ENCODE measurements at places on chromosomes 11 and 22.

DNA sequence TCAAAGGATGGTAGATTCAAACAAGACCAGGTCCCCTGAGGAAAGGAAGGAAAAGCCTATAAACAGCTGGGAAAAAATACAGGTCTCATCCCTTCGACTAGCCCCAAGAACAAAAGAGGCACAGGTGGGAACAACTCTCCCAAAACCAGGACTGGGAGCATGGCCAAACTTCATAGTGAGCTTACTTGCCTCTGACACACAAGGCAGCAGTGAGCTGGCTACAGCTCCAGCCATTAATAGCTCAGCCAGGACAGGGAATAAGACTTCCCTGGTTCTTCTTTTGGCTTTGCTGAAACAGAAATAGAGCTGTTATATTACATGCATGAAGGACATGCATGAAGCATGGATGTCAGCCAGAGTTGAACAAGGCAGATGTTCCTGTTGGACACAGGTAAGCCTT lies at the start of gene OR10A2:
OR10A2 (plus strand) TSS at position 97 of the 400 bp plus-strand sequence. CDS start 6,698 bp downstream, outside the sequence.
- no peak for DNase-seq

- no peak for DNase-seq
These were observed 121.5 kb downstream of the CHST1 start for GRCh38 chr11:45543808-45544422.

DNA sequence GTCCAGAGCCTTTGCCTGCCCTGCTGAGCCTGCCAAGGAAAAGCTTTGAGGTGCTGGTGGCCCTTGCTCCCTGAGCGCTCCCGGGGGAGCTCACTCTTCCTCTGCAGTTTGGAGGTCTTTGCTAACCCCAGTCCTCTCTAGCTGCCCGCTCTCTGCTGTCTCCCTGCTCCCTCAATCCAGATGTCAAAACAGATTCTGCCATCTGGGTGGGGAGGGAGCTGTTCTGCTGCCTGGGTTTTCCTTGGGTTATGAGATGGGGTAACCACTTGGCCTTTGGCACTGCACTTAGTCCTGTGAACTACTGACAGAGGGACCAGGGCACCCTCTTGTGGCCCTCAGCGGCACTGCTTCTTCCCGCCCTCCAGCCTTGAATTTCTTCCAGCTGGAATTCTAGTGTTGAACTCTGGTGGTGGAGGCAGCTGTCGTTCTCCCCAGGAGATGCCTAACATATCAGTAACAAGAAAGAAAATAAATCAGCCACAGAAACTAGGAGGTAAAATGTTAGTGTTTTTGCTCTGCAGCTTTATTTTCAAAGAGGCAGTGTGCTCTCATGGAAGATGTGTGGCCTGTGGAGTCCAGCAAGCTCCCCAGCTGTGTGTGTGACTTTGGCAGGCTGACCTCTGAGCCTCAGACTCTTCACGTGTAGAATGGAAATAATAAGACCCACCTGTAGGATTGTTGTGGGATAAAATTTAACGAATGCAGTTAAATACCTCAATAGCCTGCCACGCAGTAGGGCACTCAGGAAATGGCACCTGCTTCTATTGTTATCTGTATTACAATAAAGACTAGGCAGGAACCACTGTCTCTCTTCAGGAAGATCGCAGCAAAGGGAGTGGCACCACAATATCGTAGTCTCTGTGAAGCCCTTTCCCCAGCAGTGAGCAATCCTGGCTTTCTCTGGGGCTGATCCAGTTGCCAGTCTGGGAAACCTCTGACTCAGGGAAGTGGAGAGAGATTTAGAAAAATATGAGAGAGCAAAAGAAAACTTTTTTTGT lies 23.4 kb downstream of the ARFGAP2 start:
- peak; percentile 61 for DNase-seq

- DNase-seq, result no peak
These were observed 196.7 kb downstream of the ARHGAP42 start for GRCh38 chr11:100883830-100884229.

GRCh38 chr11:19792510-19792909 lies 79.9 kb downstream of the NAV2 start:
- no peak for DNase-seq

DNA sequence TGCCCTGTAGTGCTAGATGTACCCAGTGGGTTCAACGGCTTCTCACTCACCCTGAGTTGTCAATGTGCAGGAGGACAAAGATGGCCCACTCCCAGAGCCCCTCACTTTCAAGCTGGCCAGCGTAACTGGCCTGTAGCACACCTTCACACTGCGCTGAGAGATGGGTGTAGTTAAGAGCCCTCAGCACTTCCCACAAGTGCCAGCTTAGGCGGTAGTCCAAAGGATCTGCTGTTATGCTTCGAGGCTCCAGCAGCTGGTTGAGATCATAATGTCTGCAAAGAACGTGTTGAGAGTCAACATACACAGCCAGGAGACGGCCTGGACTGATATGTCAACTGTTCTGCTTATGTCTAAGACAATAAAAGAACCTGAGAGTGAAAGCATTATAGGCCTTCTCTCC lies 14.7 kb upstream of the CHRNA10 start:
- DNase-seq, result no peak

GRCh38 chr11:122668562-122669090 lies 13.1 kb downstream of the UBASH3B start:
- no peak for DNase-seq

- DNase-seq, result no peak
These were observed at the start of gene SCT for GRCh38 chr11:626475-627307. TSS of gene SCT (minus strand) at chr11:627181. CDS start at chr11:627143, 38 bp downstream.

DNA sequence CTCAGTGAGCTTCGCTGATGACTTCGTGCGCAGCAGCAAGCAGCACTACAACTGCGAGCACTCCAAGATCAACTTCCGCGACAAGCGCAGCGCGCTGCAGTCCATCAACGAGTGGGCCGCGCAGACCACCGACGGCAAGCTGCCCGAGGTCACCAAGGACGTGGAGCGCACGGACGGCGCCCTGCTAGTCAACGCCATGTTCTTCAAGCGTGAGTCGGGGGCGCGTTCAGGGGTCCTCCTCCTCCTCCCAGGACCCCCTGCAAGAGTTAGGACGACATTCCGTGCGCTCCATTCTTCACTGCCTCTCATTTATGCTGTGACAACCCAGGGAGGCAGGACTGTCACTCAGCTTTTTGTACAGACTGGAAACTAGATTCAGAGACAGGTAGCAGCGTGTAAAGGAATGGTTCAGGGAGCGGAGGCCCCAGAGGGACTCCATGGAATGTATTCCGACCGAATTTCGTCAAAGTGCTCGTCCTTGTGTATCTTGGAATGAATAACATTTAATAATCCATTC lies 4.8 kb downstream of the SERPINH1 start:
- no peak for DNase-seq

DNA sequence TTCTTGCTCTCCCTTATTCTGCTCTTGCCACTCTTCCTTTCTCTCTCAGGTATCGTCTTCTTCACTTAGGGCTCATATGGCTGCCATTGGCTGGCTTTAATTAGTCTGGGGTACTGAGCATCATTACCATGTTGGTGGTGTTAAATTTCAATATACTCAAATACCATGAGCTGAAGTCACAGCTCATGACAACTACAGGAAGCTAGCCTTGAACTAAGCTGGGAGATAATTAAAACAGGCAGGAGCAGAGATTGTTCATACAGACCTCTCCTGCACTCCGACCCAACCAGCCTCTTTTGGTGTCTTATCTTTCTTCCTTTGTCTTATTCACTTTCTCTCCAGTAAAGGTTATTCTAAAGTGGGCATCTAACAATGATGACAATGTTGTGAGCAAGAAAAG lies 130.9 kb upstream of the BLID start:
- no peak for DNase-seq

DNA sequence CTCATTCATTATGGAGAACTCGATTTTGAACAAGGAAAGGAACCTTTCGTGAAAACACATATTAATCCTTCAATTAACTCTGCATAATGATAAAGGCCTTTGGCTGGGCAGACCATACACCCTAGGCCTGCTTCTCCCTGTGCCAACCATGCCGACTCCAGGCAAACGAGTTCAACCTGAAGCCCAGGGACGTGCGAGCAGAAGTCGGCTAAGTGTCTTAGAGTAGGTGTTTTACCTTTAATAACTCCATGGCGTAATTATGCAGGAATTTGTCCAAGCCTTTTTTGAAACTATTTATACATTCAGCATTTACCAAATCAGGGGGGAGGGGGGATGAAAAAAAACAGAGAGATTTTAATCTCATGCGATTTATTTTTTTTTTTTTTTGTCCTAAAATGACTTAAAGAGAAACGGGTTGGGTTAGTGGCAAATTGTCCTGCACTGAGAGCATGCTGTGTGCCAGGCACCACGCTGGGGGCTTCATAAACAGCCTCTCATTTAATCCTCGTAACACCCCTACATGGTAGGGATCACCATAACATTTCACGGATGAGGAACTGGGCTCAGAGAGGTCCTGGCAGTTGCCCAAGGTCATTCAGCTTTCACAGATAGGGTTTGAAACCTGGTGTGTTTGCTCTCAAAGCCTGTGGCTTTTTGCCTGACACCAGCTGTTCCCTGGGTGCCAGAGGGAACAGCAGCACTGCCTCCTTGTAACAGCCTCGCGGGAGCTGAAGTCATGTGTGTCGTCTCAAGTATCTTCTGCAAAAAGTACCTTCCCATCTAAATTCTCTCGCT lies 423.9 kb downstream of the MN1 start:
- no peak for DNase-seq

GRCh38 chr11:59754859-59755700 lies at the start of gene STX3:
TSS of gene STX3 (plus strand) at chr11:59755376. CDS start at chr11:59755606, 230 bp downstream.
- peak; percentile 34 for DNase-seq

DNA sequence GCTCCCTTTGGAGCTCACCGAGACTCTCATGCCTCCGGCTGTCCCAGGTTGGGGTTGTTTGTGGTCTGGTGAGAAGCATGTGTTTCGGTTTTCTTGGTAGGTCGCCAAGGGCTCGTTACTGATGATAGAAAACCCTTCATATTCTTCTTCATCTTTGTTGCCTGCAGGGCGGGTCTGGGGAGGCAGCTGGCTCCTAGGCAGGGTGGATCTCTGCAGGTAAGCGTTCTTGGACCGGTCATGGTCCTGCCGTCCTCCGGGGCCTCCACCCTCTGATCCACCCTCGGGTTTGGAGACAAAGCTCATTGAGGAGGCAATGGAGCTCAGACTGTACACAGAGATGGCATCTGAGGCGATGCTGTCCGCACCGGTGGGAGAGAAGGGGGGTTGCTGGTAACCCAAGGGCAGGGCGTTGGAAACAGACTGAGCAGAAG lies 64.3 kb upstream of the PITPNB start:
- DNase-seq, result no peak

DNA sequence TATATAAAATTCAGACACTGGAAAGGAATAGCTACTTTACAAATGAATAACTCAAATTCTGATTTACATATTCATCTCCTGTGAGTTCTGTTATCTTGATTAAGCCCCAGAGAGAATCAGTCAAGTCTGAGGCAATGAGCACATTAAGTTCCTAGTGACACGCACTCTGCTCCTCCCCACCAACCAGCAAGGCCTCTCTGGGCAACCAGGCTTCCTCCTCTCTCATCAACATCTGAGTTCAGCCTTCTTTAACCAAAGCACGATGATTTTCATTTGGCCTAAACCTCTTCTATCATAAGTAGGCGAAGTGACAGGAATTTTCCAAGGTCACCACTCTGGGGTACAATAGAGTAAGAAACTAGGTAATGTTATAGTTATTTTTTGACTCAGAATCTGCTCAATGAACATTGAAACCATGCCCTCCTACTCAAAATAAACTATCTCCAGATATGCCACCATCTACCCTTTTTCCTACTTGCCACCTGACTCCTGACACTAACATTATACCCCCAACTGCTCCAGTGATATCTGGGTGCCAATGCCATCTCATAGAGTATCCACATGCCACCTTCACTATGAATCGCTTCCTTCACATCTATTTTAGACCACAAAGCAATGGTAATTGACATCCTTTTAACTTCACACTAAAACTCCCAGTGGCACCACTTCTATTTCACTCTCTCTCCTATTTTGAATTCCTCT lies 114.8 kb downstream of the FAM76B start:
- peak; percentile 33 for DNase-seq

GRCh38 chr11:118619444-118620197 lies 12.2 kb downstream of the PHLDB1 start:
- no peak for DNase-seq

- peak; percentile 53 for DNase-seq
These were observed 4.8 kb upstream of the POU2F3 start for GRCh38 chr11:120235024-120235628.

All from stimulated activated CD4-positive, alpha-beta T cell treated with anti-CD3 and anti-CD28 coated beads, Interleukin-12 subunit alpha, Interleukin-12 subunit beta, amount 100 ng/mL, for 24 hours (primary cell).